ENCODE measurements at places on chromosomes 12 and 14.

GRCh38 chr14:71060274-71060673 lies 153.0 kb downstream of the PCNX1 start:
- peak; percentile 5 for DNase-seq

- no peak for DNase-seq
Measured at GRCh38 chr14:38367922-38368321, 112.0 kb upstream of the CLEC14A start.

DNA sequence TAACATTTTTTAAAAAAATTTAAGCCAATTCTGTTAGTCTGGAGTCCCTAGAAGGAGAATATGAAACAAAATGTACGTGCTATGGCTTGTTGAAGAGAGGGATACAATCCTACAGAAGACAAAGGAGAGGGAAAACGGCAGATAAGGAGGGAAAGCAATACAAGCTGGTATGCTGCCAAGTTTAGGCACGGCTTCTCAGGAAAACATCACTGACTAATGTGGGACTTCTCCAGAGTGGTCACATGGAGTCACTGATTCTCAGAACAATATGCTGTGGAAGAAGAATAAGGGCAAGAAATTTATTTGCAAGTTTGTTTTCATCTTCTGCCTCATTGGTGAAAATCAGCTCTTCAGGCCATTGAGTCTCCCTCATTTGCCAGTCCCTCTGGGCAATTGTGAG lies 22.9 kb upstream of the NR1H4 start:
- DNase-seq: no peak

GRCh38 chr12:92010368-92010767 lies 135.3 kb downstream of the BTG1 start:
- no peak for DNase-seq

- no peak for DNase-seq
Measured at GRCh38 chr12:57628280-57629191, 4.5 kb downstream of the B4GALNT1 start.

- DNase-seq: peak; percentile 97
Measured at GRCh38 chr14:95483309-95484165, 32.9 kb downstream of the SYNE3 start.

- DNase-seq: no peak
Measured at GRCh38 chr12:130557886-130558765, 158.0 kb downstream of the RIMBP2 start.

GRCh38 chr12:106303202-106303820 lies 778 bp downstream of the TCP11L2 start:
- peak; percentile 77 for DNase-seq

DNA sequence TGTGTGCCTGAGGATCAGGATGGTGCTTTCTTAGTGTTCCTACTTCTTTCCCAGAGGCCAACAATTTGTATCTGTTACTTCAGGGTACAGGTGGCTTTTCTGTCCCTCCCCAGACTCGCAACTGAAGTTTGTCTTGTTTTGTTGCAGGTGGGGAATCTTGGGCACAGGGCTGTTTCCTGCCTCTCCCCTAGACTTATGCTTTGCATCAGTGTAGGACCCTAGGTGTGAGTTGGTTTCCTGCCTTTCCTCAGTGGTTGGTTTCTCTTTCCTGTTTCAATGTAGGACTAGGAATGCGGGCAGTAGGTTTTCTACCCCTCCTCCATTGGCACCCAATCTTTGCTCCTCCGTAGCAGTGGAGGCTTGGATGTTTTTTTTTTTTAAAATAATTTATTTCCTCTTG lies 87.0 kb downstream of the TRMT5 start:
- no peak for DNase-seq

DNA sequence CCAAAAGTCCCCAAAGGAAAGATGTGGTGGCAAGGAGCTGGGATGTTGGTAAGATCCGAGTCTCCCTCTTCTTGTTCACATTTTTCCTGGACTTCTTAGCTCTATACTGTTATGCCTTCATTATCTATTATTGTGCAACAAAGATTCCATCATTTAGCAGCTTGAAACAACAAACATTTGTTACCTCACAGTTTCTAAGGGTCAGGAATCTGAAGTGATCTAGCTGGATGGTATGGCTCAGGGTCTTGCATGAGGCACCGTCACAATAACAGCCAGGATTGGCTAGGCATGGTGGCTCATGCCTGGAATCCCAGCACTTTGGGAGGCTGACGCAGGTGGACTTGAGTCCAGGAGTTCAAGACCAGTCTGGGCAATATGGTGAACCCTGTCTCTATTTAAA lies 51.1 kb upstream of the KRAS start:
- DNase-seq: no peak

GRCh38 chr12:26471560-26471959 lies 276.2 kb downstream of the SSPN start:
- DNase-seq: peak; percentile 32

- DNase-seq: no peak
Measured at GRCh38 chr12:22656831-22657230, 31.9 kb downstream of the ETNK1 start.

GRCh38 chr12:110424237-110424636 lies 20.7 kb upstream of the ANAPC7 start:
- DNase-seq: peak; percentile 55

DNA sequence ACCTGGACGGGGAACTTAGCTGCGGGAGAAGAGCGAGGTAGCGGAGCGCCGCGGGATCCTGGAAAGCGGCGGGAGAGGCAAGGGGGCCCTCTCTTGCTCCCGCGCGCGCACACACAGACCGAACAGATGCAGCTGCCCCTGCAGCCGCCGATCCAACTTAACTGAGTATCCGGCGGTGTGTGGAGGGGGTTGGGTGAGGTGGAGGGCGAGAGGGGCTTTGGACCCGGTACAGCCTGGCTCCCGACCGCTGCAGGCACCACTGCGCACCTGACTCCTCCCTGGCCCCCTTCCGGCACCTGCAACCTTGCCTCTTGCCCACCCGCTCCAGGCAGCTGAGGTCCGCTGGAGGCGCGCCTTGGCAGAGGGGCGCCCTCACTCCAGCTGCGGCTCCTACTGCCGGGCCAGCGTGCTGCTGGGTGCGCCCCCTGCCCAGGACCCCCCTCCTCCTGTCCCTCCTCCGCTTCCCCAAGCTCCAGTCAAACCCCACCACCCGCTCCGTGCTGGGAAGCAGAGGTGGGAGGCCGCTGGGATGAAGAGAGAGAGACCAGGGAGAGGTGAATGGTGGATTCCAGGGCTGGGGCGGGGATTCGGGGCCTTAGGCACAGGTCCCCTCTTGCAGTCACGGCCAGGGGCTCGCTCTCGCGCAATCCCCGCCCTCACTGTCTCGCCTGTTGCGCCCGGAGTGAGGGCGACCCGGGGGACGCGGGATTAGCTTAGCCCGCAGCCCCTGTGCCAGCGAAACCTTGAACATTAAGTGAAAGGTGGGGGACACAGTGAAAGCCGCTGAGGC lies 2.6 kb downstream of the DIO3 start:
- no peak for DNase-seq

DNA sequence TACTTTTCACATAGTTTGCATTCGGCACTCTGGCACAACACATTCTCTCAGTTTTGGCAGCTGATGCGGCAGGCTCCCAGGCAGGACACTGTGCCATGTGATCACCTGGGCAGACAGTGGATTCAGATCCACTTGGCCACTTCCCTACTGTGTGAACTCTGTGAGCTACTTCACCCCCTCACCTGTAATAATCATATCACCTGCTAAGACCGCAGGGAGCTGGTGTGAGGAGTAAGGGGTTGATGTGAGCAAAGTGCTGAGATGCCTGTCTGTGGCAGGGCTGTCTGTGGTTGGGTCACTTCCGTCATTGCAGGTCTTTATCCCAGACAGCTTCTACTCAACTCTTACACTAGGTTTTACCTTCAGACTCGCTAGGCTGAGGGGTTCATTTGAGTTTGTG lies 50.4 kb upstream of the AMN start:
- DNase-seq: no peak

DNA sequence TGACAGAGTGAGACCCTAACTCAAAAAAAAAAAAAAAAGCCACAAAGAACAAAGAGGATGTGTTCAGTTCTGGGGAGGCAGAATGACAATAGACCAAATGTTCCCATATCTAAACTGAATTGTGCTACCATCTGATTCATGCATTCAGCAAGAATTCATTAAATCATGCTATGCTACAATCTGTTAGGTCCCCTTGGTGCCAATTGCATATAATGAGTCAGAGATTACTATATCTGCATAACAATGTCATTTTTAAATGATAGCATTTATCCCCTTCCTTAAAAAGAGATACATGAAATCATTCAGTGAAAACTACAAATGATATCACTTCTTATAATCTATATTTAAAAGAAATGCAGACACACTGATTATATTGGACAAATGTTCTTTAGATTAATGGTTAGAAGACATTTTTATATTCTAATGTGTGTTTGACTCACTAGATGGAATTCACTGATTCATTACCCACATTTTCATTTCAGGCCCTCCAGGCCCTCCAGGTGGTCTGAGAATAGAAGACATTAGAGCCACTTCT lies 207.6 kb upstream of the PDZRN4 start:
- peak; percentile 67 for DNase-seq

DNA sequence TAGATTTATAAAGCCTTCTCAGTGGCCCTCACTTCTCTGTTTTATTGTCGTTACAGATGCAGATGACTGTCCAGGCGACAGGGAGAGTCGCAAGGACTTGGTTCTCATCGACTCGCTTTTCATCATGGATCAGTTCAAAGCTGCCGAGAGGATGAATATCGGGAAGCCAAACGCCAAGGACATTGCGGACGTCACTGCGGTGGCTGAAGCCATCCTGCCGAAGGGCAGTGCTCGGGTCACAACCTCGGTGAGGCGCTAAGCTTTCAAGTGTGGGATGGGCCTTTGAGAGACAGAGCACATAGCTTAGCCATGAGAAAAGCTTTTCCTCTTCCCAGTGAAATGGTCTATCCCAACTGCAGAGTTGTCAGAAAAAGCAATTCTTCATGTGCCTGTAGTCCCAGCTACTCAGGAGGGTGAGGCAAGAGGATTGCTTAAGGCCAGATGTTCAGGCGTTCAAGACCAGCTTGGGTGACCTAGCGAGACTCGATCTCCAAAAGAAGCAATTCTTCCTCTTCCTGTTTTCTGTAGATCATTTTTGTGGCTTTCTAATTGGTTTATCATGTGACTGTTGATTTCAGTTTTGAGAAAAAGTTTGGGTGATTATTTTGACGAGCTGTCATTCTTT lies 56.4 kb downstream of the EP400 start:
- DNase-seq: no peak

DNA sequence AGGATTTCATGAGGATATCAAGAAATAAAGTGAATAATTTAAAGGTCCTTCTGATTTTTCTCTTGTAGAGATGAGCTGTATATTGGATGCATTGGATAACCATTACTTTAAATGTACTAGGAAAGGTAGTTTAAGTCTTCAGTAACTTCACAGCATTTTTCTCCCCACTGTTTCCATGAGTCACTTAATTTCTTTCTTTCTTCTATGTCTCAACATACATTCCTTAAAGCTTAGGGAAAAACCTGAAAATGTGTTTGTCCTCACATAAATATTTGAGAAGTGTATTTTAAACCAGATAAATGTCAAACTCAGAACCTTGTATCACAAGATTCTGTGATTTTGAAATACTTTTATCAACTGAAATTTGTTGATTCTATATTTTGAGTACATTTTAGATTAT lies 1970.2 kb upstream of the FLRT2 start:
- peak; percentile 51 for DNase-seq

DNA sequence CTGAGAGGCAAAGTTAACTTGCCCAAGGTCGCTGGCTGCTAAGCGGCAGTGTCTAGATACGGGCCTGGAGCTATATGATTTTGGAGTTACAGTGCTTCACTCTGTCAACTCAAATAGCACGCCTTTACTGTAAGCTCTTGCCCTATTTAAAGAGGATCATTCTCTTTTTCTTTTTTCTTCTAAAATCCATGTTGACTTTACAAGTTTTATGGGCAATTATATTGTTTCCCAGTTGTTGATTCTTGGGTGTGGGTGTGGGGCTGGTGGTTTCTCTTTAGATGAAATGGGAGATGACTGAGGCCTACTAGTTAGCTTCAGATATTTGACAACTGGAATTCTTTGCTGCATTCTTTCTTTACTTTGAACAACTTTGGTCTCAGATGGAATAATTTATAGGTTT lies 70.7 kb downstream of the C12orf75 start:
- DNase-seq: no peak

DNA sequence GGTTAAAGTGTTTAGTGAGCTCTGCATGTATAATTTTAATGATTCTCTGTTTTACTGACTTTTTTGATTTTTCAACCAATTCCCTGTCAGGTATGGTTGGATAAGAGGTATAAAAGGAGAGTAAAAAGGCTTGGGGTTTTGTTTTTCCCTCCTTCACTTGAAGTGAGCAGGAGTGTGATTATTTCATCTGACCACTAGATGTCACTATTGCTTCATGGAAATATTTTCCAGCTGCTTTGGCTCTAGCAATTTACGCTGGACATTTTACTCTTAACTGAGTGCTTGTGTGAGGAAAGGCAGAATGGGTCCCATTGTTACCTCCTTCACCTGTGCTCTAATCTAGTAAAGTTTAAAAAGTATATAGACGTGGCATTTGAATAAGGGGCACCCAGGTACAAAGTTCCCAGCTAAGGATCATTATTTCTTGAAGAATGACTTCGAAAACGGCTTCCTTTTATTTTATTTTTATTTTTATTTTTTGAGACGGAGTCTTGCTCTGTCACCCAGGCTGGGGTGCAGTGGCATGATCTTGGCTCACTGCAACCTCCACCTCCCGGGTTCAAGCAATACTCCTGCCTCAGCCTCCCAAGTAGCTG lies 66.5 kb downstream of the TBC1D30 start:
- peak; percentile 68 for DNase-seq

DNA sequence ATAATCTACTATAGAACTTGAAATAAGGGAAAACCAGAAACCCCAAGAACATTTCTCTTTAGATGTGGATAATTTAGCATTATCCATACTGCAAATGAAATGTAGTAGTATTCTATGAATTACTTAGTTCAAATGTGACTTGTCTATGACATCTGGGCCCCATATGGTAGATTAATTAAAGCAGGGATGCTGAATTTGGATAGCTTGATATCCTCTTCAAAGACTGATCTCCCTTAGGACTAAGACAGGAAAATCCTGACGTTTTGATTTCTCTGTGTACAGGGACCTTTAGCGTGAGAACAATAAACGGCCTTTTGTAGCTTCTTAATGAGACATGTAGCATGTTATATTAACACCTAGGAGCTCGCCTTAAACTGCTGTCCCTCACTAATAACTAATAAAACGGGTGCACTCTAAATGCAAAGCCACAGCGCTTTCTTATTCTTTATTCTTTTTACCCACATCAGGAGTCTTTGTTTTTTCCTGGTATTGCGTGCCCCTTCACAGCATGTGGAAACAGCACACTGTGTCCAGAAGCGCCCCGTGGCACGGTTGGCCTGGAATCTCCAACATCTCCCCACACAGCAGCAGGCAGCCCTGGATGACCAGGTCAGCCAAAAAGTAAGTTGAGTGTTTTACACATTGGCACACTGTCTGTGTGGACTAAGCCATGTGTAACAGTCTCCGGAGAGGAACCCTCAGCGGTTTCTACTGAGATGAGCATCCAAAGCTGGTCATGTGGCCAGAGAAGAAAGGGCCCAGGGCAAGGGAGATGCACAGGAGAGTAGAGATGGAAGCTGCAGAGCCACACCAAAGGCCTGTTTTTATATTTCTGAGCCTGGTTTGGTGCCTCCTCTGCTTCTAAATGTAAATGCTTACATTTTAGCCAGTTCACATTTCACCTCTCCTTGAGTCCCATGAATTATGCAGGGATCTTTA lies 93.1 kb downstream of the SRGAP1 start:
- no peak for DNase-seq
